Mucosa of gallbladder (tissue), 1 donor: ENCODE measurements at places on chromosomes 1 and 21. TPM values are rescaled to one million over a fixed set of nuclear protein-coding genes. Genes with fewer than 3 reads are reported as not detected.
A peak's percentile ranks its signal among the peaks of the same experiment; 100 is the strongest.

- DNase-seq, result no peak
These were observed 90.6 kb downstream of the ATP6V1G3 start for GRCh38 chr1:198449727-198450433.

GRCh38 chr1:198936371-198937083, 297.7 kb downstream of the PTPRC start:
- DNase-seq, result no peak

- DNase-seq, result no peak
These were observed 4.7 kb downstream of the VCAM1 start for GRCh38 chr1:100724281-100724680.

GRCh38 chr1:119910618-119911017, 14.3 kb upstream of the ADAM30 start:
- no peak for DNase-seq

DNA sequence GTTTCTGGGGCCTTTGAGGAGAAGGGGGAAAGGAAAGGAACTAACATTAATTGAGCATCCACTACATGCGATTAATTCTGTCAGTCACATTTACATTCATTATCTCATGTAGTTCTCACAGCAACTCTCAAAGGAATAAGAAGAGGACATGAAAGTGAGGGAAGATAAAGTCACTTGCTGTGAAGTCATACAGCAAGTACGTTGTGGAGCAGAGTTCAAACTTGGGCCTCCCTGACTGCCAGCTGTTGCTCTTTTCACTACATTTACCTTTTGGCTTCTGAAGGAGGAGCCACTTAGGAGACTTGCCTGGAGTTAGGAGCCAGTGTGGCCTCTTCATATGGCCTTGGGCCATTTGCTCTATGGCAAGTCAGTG, 6.2 kb downstream of the ZNF691 start:
- DNase-seq, result no peak

DNA sequence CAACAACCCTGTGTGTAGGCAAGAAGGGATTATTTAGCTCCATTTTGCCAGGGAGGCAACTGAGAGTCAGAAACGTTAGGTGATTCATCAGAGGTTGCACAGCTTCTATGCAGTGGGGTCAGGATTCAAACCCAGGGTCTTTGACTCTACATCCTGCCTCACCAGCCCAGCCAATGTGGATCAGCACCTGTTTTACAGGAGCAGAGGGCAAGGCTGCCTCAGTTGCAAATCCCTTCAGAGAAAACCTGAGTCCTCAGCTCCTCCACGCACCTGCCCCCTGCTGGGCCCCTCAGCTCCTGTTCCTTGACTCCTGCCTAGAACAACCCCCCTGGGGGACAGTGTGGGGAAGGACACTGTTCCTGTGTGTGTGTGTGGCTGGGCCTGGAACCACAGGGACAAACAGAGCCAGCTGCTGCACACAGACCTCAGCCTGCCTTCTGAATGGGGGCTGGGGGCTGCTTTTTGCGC, 61.6 kb downstream of the LRRN2 start:
- DNase-seq, result no peak

- no peak for DNase-seq
These were observed 5.0 kb upstream of the BCAR3 start for GRCh38 chr1:93686504-93687250.

- no peak for DNase-seq
These were observed 124.8 kb downstream of the DISC1 start for GRCh38 chr1:231751415-231751814.

DNA sequence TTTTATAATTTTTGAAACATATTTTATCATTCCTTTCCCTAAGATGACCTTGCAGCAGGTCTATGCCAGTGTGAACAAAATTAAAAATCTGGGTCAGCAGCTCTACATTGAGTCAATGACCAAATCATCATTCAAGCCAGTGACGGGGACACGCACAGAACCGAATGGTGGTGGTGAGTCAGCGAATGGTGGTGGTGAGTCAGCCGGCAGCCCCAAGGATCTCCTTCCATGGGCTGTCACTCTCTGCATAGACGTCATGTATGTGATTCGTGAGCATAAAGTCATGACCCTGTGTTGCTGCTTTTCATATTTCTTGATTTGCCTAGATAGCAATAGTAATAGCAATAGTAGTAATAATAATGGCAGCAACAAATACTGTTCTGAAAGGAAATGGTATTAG, 26.3 kb downstream of the PER3 start:
- no peak for DNase-seq

DNA sequence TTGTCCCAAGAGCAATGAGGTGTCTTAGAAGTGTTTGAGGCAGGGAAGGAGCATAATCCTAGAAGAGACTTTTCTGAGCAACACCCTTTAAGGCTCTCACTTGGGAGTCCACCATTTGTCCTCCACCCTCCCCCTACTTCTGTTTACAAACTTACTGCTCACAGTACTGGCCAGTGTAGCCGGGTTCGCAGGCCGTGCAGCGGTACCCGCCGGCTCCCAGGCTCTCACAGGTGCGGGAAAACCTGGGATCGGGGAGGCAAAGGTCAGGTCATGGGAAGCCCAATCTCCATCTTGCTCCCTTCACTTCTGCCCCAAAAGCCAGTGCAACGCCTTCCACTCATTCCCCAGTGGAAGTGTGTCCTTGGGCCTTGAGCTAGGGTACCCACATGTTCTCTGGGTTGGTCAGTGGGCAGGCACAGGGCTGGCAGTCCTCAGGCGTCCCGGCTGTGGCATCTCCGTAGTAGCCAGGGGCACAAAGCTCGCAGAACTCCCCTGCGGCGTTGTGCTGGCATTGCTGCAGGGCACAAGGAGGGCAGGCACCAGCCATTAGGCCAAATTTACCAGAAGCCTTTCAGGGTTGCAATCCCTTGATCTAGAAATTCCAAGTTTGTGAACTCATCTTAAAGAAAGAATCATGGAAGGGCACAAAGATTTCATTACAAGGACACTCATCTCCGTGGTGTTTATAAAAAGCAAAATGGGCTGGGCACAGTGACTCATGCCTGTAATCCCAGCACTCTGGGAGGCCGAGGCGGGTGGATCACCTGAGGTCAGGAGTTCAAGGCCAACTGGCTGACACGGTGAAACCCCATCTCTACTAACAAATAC, 49.8 kb downstream of the LDLRAD2 start:
- DNase-seq, result no peak

DNA sequence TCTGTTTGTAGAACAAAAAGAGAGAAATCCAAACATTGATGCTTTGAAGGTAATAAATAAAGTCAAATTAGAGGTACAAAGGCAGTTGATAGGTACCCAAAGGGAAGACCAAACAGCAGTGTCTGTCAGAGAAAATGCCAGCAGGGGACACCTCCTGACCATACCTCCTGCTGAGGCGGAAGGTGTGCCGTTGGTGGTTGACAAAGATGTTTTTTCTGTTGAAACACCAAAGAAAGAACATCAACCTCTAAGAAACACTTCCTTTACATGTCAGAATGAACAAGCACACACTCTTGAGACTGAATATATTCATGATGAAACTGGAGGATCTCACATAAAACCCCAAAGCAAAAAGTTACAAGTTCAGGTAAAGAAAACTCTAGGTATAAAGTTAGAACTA, 128.3 kb downstream of the MACF1 start:
- DNase-seq, result no peak

- DNase-seq, result no peak
These were observed 26.2 kb upstream of the NGF start for GRCh38 chr1:115364046-115364779.

DNA sequence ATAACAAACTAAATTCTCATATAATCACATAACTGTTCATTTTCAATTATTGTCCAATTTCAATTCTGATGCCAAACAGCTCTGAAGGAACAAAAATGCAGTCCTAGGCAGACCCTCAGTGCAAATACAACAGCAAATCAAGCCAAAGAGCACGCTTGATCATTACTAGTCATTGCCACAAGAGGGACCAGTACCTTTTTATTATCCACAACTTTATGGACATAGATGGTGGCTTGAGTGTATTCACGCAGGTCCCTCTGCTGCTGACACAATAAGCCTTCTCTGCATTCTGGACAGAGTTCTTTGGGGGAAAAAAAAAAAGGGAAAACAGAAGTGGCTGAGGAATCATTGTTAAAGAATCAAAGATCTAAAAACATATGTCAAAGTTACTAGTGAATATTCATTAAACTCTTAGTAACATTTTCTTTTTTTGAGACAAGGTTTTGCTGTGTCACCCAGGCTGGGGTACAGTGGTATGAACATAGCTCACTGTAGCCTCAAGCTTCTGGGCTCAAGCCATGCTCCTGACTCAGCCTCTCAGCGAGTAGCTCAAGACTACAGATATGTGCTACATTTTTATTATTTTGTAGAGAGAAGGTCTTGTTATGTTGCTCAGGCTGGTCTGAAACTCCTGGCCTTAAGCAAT, 34.3 kb upstream of the RAP1GAP start:
- DNase-seq, result no peak

- no peak for DNase-seq
These were observed 119.8 kb downstream of the SDCCAG8 start for GRCh38 chr1:243375596-243375995.

- DNase-seq, result no peak
These were observed 75.2 kb downstream of the KIFAP3 start for GRCh38 chr1:169999331-169999741.

- DNase-seq, result no peak
These were observed 1244.7 kb upstream of the B3GALT2 start for GRCh38 chr1:194431121-194431520.

DNA sequence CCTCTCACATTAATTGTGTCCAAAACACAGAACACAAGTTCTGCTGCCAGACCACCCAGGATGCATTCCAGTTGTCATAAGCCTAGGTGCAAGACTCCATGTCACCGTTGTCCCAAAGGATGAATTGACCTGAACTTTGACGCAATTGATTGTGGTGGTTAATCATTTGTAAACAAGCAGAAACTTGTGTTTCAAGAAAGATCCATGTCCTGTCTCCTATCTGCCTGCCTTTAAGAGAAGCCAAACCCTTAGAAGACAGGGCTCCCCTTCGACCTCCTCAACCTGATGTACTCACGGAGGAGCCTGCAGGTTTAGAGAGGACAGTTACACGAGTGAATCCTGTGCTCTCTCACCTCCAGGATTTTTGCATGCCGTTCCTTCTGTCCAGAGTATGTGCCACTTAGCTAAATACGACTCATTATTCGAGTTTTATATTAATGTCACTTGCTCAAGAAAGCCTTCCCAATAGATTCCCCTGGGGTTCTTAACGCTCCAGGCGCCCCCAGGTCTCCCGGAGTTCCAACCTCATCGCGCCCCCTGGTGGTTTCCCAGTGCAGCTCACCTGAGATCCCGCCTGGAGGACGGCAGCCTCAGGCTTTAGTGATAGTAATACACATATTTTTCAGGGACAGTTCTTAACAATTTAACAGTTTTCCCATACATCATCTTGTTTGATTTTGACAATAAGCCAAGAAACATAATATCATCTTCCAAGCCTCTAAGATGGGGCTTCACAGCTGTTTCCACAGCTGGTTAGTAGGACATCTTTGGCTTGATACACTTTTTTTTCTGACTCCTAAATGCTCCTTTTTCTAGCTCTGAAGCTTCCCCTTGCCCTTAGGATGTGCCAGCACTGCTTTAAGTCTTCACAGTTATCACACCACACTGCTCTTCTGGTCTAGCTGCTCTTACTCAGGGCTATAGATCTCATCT, 2.4 kb upstream of the C8B start:
- peak; percentile 29 for DNase-seq

DNA sequence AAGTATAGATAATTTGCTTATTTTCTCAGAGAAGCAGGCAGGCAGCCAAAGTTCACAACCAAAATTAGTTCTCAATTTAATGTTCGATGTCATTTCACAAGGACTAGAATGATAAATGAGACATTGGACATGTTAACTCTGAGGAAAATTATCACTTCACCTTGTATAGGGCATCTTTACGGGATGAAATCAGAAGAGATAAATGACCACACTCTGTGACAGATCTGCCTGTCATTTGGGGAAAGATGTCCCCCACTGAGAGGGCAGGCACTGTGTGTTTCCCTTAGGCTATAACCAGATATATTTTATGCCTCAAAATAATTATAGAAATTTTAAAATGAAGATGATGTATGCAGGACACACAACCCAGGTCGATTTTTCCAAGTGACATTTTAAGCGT, 642.9 kb downstream of the BRINP3 start:
- no peak for DNase-seq

DNA sequence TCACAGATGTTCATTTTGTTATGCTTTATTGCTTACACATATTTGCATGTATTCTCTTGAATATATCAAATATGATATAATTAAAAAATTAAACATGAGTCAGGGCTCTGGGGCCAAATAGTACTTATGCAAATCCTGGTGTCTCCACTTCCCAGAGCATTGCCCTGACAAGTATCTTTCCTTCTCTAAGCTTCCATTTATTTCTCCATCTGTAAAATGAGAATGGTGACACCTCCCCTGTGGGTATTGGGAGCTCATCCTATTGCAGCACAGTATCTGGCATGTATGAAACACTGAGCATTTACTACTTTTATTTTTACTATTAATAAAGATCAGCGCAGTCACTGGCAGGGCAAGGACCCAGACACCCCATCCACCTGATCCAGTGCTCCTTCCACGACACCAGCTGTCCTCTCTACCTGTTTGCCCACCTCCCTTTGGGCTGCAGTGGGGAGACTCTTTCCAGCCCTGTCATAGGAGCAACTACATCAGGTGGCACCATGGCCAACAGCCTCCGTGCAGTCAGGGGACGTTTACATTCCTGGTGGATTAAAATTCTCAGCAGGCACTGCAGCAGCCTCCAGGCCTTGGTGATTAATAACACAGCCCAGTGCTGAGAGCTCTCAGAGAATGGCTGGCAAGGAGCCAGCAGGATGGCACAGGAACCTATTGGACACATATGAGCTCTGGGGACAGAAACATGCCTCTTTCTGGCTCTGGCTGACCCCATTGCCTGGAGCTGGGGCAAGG, 113.0 kb downstream of the DMRTB1 start:
- peak; percentile 40 for DNase-seq

GRCh38 chr1:110196917-110197765, 13.0 kb upstream of the KCNC4 start:
- DNase-seq, result no peak

DNA sequence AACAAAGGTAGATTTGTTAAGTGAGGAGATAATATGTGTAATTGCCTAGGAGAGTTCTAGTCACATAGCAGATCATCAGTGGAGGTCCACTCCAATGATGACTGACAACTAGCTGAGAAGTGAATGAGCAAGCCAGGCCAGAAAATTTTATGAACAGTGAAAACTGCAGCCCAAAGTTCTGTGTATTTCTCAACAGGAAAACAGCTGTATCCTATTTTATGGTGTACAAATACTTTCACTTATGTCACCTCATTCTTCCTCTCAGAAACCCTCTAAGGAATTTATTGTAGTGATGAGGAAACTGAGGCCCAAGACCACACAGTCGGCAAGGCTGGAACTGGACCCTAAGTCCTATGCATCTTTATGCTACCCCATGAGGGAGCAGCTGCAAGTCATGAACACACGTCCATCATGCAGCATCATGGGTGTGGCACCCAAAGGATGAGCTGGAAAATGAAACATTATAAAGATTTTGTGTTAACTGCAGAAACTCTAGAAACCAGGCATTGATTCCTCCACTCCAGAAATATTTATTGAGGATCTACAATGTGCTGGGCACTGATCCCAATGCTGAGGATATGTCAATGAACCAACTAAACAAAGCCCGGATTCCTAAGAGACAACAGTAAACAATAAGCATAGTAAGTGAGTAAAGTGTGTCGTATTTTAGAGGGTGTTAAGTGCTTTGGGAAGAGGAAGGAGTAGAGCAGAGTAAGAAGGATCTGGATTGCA, 99.5 kb upstream of the DUSP10 start:
- DNase-seq, result no peak

Gene LAMC2
- total RNA-seq, result 24.5 TPM

Gene VWA5B1
- 2.1 TPM for total RNA-seq

Gene ATP6V0B
- total RNA-seq, result 138 TPM

Gene SPRR2G
- total RNA-seq, result not detected

Gene DNASE2B
- total RNA-seq, result 0.17 TPM

Gene OLIG1
- not detected for total RNA-seq

Gene ABCA4
- total RNA-seq, result 0.26 TPM

Gene PLA2G4A
- total RNA-seq, result 11.0 TPM
